DND-41 (cell line): ENCODE measurements at places on chromosomes 4 and X.

DNA sequence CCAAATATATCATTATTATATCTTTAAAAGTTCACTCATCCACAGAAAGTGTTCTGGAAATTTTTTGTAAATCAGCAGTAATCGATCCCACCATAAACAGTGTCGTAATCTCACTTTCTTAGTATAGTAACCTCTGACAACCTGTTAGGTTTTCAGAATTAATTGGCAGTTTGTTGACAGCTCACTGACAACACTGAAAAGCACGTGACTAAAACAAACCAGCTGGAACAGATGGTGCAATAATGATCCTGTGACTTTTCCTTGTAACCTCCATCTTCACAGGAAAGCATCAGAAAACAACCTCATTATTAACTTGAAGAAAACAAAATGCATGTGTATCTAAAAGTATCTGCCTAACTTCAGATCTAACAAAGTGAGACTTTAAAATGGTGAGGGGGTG lies 48.5 kb downstream of the FSTL5 start:
- no peak for DNase-seq

- DNase-seq: no peak
These were observed 28.1 kb upstream of the RASL11B start for GRCh38 chr4:52833941-52834525.

DNA sequence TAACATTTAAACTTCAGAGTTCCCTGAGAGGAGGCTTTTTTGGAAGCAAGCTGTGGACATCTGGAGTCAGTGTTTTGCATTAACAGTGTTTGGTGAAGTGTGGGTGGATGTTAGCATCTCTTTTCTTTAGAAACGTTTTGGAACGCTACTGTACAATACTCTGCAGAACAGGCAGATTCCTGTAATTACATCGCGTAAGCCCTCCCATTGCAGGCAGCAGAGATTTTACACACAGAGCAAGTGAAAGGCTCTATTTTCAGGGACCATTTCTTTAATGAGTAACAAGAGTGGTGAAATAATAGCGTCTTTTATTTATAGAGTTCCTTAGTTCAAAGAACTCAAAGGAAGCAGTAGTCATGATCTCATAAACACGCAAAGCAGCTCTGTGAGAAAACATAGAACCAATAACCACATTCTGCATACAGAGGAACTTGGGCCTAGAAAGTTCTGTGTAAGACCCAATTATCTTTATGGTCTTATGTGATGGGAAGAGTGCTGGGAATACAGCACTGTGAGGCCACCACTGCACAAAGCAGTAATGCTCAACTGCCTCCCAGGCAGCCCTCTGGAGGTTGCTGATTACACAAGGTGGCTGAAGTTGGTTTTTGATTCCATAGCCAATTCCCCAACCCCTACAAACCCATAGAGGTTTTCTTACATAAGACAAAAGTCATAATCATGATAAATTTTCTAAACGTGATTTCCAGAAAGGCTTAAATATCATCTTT lies 298.7 kb upstream of the EPHA5 start:
- DNase-seq: no peak

DNA sequence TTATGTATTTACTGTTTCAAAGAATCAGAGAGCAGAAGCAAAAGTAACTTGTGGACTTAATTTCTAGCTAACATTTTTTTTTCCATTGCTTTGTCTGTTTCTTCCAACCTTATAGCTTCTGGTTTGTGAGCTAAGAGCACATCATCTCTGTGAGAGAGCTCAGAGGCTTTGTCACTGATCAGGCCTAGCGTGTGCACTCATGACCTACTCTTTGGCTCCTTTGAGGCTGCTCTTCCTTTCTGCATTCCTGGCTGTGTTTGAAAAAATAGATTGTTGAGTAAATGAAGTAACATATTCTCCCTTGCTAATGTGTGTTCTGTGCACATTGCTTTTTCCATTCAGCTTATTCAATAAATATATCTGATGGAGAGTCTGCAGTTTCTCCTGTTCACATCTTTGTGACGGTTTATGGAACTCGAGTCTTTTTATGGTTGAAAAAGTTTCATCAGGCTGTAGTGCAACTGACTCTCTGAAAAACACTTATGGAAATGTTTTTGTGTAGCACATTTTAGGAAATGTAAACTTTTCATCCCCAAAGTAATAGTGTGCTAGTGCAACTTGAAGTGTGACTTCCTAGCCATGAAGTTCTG lies 133.0 kb downstream of the RAPGEF2 start:
- DNase-seq: no peak

GRCh38 chrX:45743906-45744625 lies 543.4 kb upstream of the DIPK2B start:
- no peak for DNase-seq
